ENCODE measurements at places on chromosomes 3 and 15.

GRCh38 chr3:45084820-45085816 is 59.0 kb downstream of the CLEC3B start:
- DNase-seq: no peak

- no peak for DNase-seq
Measured at GRCh38 chr3:33980252-33980651, 181.8 kb downstream of the PDCD6IP start.

GRCh38 chr15:76514282-76514681 is 177.7 kb downstream of the ISL2 start:
- DNase-seq: no peak

- DNase-seq: no peak
Measured at GRCh38 chr3:13818919-13819318, 61.0 kb downstream of the WNT7A start.

DNA sequence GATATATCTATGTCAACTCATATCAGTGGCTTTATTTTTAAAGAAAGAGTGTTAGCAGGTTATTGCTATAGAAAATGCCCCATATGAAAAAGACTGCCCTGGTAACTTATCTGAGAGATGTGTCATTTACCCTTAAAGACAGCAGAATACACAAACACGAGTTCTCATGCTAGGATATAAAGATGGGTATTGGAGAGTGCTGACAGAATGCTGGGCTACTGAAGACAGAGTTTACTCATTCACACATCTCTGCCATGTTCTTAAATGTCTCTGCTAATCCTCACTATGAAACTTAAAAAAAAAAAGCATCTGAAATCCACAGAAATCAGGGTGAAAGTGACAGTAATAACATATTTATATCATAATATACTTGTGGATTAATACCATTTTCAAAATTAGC is 126.7 kb downstream of the FOXP1 start:
- no peak for DNase-seq

GRCh38 chr3:67296039-67296892 is 298.2 kb downstream of the KBTBD8 start:
- no peak for DNase-seq

- DNase-seq: no peak
Measured at GRCh38 chr3:50300681-50301254, 1.6 kb upstream of the HYAL3 start.

- DNase-seq: no peak
Measured at GRCh38 chr15:60469893-60470641, 8.9 kb downstream of the ICE2 start.

DNA sequence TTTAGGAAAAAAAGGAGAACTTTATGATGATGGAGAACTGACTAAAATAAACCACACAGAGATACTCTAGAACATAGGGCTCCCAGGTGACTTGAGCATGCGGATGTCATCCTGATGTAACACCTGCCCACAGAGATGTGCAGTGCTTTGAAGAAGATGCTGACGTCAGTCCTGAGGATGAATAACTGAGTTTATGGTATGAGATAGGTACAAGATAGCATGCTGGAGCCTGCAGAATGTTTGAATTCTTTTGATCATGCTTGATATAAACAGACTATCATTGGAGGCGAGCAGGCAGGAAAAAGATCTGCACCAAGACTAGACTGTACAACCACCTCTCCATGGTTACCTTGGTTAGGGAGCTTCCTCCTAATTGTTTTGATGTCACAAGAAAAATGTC is 12.4 kb downstream of the CCR4 start:
- DNase-seq: peak; percentile 55

- DNase-seq: no peak
Measured at GRCh38 chr15:65059931-65060596, 7.7 kb downstream of the RASL12 start.

GRCh38 chr3:101200461-101200860 is 119.9 kb downstream of the IMPG2 start:
- DNase-seq: no peak

- no peak for DNase-seq
Measured at GRCh38 chr3:13077431-13078162, 4.4 kb upstream of the IQSEC1 start.

DNA sequence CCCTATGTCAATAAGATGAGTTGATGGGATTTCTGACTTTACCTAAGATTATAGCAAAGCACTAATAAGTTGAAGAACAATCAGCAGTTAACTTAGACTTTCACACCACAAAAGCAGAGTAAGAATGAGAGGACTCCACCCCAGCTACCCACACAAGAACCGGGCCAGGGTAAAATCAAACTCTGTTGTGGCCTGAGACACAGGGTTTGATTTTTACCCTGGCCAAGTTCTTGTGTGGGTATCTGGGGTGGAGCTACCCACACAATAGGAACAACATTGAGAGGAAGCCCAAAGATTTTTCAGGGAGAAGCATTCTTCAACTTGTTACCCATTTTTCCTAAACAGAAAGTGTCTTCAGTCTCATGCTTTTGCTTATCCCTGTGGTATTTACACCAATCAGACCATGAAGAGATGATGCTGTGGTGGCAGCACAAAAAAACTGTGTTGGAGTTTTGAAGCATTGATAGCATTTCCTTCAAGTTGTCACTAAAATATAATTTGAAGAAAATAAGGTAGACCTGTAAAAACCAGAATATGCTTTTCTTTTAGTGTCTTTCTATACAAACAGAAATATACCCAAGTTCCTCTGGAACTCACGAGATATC is 25.6 kb downstream of the CPOX start:
- DNase-seq: no peak

DNA sequence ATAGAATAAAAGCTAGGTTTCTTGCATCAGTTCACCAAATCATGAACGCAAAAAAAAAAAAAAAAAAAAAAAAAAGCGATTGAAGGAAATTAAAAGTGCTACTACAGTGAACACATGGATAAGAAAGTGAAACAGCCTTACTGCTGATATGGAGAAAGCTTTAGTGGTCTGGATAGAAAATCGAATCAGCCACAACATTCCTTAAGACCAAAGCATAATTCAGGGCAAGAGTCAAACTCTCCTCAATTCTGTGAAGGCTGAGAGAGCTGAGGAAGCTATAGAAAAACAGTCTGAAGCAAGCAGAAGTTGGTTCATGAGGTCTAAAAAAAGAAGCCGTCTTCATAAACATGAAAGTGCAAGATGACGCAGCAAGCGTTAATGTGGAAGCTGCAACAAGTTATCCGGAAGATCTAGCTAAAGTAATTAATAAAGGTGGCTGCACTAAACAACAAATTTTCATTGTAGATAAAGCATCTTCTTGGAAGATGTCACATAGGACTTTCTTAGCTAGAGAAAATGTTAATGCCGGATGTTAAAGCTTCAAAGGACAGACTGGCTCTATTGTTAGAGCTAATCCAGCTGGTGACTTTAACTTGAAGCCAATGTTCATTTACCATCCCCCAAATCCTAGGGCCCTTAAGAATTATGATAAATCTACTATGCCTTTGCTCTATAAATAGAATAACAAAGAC is 19.2 kb downstream of the P3H2 start:
- DNase-seq: peak; percentile 2

- DNase-seq: no peak
Measured at GRCh38 chr3:17122758-17123157, 238.0 kb downstream of the PLCL2 start.

DNA sequence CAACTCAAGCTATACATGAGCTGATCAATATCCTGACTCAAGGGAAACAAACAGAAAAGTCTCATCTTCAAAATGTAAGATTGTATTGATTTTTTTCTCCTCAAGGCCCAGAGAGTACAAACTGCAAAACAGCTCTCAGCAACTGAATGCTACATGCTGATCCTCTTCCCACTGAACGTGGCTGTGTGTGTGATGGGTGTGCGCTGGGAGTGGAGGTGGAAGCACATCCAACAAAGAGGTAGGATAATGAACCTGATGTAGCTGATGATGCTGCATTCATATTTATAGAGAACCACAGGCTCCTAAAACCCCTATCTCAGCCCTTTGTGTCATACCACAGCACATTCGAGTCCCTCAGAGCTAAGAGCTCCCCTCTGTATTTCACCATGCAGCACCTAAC is 56.8 kb downstream of the GABRB3 start:
- no peak for DNase-seq

DNA sequence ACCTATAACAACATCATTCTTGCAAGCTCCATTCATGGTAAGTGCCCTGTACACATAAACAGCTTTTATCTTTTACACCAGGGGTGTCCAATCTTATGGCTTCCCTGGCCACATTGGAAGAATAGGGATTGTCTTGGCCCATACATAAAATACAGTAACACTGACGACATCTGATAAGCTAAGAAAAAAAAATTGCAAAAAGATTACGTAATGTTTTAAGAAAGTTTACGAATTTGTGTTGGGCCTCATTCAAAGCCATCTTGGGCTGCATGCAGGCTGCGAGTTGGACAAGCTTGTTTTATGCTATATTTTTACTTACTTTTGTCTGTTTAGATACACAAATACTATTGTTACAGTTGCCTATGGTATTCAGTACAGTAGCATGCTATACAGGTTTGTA is 31.6 kb downstream of the ZNF654 start:
- no peak for DNase-seq

- DNase-seq: no peak
Measured at GRCh38 chr15:29601811-29602210, 220.5 kb downstream of the TJP1 start.

DNA sequence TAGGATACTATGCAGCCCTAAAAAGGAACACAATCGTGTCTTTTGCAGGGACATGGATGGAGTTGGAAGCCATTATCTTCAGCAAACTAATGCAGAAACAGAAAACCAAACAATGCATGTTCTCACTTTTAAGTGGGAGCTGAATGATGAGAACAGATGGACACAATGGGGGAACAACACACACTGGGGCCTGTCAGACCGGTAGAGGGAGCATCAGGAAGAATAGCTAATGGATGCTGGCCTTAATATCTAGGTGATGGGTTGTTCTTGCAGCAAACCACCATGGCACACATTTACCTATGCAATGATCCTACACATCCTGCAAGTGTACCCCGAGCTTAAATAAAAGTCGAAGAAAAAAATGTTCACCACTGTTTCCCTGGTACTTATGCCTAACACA is 17.5 kb downstream of the SENP7 start:
- DNase-seq: no peak

- no peak for DNase-seq
Measured at GRCh38 chr15:87949575-87950223, 306.8 kb downstream of the NTRK3 start.

- DNase-seq: no peak
Measured at GRCh38 chr15:58473724-58474123, 41.9 kb downstream of the LIPC start.

DNA sequence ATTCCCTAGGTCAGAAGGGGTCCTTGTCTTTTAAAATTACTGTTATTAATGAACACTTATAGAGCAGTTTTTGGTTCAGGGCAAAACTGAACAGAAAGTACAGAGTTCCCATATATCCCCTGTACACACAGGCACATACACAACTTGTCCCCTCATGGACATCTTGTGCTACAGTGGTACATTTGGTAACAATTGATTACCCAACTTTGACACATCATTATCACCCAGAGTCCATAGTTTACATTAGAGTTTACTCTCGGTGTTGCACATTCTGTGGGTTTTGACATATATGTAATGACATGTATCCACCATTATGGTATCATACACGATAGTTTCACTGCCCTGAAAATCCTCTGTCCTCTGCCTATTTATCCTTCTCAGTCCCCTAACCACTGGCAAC is 984 bp upstream of the EDC3 start:
- no peak for DNase-seq

DNA sequence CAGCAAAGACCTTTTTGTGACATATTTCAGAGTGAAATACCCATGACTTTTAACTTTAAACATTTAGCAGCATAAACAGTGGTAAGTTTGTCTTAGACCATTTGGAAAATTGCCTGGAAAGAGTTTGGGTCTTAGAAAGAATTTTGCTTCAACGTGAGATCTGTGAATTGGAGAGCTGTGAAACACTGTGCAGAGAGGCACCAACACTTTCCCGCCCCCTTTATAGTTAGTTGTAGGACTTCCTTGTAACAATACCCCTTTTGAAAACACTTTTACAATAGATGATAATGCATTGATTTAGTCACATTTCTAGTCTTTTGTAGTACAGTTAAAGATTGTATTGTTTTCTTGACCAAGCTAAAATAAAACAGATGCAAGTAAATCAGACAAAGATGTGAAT is 43.5 kb upstream of the MBNL1 start:
- DNase-seq: no peak

DNA sequence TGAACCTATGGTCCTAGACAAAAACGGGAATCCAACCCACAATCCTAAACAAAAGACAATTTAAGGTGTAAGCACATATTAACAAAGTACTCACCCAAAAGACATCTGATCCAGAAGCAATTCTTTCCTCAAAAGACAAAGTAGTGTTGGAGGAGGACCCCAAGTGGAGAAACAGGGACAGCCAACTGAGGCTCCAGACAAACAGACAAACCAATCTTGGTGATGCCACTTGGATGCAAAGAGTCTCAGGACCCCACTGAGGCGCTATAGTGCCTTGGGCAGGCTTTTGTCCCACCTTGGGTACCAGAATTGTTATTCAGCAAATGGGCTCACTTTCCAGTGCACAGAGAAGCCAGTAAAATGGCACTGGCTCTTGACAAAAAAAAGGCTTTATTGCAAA is 613.8 kb downstream of the DIPK2A start:
- no peak for DNase-seq

GRCh38 chr15:88326924-88327323 is 70.4 kb upstream of the NTRK3 start:
- DNase-seq: no peak

GRCh38 chr3:163508206-163508605 is 1570.1 kb downstream of the SI start:
- no peak for DNase-seq

DNA sequence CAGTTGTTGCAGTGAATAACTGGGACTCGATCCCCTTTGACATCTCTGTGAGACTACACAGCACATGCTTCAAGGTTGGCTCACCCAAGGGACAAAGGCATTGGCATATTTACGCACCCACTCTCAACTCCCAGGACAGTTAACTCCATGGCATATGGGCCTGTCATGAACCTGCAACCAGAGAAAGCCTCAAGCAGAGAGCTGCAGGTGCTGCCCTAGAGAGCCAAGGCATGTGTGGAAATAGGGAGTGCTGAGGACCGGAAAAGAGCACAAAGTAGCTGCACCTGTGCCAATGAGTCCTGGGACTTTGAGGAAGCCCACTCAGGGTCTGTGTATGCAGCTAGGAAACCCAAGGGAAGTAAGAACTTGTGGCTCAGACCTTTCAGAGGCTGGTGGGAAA is 32.9 kb upstream of the SLC24A5 start:
- no peak for DNase-seq

DNA sequence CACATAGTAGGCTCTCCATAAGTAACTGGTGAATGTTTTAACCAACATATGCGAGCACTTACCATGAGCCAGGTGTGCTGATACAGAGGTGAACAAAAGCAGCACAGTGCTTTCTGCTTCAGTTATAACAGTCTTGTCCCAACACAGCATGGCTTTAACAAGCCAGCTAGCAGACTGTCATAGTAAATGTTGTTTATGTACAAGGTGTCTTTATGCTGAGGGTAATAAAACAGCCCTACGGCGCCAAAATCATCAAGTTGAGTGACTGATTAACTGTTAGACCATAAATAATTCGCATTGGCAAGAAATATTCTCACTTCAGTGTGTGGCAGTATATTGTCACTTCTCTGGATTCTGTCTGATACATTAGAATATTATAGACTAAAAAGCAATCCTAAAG is 646.0 kb upstream of the CFAP20DC start:
- DNase-seq: no peak

Measured in T-helper 1 cell (primary cell).